NCI-H1092 (cell line): ENCODE measurements at places on chromosomes 2 and 18.

DNA sequence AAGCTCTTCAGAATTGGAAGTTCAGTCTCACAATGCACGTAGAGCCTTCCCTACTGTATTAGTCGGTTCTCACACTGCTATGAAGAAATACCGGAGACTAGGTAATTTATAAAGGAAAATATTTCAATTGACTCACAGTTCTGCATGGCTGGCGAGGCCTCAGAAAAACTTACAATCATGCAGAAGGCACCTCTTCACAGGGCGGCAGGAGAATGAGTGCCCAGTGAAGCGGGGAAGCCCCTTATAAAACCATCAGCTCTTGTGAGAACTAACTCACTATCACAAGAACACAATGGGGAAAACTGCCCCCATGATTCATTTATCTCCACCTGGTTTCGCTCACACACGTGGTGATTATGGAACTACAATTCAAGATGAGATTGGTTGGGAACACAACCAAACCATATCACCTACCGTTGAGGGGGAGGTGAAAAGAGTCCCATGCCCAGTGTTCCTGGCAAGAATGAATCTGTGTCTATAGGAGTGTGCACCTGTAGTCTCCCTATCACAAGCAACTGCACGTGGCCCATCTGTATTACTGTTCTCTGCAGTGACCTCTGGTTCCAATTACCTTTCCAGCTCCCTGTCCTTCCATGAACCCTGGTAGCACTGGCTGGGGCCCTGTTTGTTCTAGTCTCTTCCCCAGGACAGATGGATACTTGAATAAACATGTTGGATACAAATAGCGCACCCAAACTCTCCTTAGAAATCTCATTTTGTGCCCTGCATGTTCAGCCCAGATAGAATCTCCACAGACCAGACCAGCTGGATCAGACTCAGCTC lies 44.4 kb upstream of the ATL2 start:
- no peak for DNase-seq

DNA sequence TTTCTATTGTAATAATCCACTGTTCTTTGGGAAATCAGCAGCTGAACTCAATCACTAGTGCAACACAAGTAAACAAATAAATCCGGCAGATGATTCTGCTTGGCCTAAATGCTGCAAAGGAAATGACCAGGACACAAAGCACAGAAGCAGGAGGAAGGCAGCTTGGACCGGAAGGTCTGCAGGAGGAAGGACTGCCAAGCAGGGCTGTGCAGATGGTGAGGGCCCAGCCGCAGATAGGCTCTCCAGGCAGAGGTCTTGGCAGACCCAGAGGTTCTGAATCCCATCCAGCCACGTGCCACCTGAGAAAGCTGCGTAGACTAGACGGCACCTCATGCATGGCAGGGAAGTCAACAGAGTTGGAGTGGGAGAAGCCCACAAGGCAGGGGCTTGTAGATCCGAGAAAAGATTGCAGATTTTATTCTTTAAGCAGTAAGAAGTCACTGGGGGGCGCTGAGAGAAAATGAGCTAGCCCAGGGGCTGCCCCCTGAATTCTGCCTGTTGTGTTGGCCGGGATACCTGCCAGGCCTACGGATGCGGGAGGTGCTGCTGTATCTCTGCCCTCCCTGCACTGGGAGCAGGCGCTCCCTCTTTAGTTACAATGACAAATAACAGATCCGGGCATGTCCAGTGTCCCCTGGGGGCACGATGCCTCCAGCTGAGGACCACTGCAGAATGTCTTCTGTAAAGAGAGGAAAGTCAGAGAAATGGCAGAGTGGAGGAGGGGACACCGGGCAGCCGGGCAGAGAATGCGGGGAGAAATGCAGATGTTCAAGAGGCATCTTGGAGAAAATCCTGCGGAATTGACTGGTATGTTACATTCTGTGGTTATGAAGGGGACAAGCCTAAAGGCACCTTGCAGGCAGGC lies 153.5 kb downstream of the PXDN start:
- DNase-seq: no peak

DNA sequence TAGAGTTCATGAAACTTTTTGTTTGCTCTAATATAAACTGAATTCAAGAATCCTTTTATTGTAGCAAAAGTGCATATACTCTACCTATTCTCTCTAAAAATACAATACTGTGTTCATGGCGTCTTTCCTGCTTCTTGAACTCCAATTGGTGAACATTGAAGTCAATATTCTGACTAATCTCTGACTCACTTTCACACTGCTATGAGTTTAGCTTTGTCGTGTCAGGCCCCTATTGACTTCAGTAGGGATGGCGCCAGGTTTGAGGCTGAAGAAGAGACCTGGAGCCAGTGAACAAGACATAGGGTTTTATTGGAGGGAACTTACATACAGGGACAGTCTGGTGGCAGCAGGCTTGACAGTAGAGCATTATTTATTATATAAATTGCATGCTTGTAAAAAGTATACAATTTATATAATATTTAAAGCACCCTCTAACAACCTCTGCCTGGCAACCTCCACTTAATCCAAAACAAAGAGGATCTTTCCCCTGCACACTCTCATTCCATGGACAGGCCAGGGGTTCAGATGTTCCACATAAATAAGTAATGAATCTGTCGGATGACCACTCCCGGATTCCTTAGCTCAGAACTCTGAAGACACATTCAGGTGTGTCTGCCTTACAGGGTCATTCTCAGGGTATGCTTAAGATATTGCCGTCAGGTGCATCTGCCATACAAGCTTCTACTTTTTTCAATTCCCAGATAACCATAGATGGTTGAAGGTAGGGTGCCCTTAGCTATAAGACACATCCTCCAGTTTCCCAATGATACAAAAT lies 141.0 kb downstream of the CERS6 start:
- no peak for DNase-seq

GRCh38 chr2:150809103-150809502 lies 321.6 kb upstream of the RND3 start:
- no peak for DNase-seq
